ENCODE measurements at places on chromosomes 4 and X.

DNA sequence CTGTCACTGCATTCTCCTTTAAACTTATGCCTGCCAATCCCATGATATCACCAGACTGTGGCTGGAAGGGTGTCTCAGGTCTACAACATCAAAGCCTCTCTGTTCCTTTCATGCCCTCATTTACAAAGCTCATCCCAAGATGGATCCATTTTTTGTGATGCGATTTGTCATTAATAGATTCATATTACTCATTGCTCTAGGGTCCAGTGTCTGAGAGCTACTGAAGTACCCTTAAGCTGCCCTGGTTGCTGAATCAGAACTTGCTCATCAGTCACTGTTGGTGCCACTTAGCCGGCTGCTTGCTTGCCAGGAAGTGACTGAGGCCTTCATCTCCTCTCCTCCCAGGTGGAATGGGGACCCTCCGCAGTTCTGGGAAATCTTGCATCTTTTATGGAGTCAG is 395.5 kb upstream of the BOD1L1 start:
- no peak for DNase-seq

DNA sequence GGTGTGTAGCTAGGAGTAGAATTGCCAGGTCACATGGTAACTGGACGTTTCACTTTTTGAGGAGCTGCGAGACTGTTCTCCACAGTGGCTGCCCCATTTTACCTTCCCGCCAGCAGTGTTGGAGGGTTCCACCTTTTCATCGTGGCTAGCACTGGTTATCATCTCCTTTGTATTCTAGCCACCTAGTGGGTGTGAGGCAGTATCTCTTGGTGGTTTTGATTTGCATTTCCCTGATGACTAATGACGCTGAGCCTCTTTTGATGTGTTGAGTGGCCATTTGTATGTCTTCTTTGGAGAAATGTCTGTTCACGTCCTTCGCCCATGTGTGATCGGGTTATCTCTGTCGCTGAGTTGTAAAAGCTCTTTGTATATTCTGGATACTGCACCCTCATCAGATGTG is 10.6 kb downstream of the ABCD1 start:
- DNase-seq = no peak

GRCh38 chr4:17535906-17536305 is 20.9 kb downstream of the CLRN2 start:
- DNase-seq = no peak

- DNase-seq = no peak
These were observed 93.7 kb upstream of the TRPC3 start for GRCh38 chr4:122045533-122045932.

DNA sequence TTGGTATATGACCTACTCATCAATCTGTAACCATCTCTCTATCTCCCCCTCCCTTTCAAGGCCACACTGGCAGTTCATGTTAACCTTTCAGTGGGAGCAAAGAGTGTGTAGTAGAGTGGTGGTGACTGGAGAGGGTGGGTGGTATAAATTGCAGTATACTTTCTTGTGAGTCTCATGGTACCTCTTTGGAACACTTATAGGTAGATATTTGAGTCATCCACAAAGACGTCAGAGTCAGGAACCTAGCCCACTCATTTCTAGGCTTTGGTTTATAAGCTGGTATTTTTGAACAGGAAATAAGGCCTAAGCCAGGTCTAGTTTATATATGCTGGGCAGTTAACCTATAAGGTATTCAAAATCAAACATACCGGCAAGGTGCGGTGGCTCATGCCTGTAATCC is 36.3 kb downstream of the RLIM start:
- no peak for DNase-seq

DNA sequence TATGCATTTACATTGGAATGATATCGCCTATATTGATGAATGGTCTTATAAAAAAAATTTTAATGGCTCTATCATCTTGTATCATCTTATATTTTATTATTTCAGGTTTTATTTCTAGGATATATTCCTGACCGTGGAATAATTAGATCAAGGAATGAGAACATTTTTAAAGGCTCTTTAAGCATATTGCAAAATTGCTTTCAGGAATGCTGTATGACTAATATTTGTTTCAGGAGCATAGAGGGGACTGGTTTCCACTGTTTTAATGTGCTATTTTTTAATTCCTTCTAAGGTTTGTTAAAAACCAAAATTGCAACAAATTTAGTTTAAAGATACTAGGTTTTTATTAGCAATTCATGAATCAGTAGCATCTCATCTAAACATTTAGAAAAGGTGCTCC is 120.2 kb downstream of the BMPR1B start:
- no peak for DNase-seq

DNA sequence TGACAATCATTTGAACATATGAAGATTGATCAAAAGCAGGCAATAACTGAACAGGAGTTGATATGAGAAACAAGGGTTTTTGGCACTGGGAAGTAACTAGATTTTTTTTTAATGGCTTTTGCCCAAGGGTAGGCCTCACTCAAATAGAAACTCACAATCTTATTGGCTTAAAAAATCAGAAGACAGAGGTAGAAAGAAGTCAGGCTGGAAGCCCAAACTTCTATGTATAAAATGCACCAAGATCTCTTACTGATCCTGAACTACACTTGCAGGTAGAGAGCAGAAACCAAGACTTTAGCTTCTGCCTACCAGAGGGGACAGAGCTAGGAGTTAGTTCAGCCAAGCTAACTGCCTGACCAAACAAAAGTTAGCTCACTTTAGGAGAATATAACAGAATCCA is 74.9 kb downstream of the ADGRA3 start:
- DNase-seq = no peak

DNA sequence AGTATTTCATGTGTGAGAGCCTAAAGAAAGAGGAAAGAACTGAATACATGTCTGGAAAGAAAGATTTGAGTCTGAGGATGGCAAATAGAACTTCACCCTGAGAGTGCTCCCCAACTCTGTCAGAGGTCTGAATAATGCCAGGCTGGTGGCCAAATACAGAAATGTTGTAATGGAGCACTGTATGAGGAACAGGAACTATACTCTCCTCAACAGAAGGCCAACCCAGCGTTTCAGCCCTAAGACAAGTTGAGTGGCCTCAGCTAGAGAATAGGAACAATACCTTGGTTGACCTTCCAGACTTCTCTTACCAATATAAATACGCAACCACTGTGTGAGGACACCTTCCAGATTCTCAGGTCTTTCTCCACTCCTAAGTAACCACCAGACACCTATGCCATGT is 94.5 kb upstream of the STIM2 start:
- no peak for DNase-seq

DNA sequence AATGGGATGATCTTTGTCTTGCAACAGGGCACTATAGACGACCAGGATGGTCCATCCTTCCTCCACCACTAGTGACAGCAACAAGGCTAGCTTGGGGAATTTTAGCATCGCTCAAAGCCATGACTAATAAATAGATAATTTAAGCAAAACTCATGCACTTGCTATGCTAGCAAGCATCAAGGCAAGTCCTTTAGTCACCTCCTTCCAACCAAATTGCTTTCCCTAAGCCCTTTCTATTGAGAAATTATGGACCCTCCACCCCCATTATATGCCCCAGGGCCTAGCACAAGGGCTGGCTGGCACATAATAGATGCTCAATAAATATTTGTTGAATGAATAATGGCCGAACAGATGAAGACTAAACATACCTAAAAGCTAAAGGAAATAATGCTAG is 28.6 kb downstream of the SLC16A2 start:
- DNase-seq = no peak

DNA sequence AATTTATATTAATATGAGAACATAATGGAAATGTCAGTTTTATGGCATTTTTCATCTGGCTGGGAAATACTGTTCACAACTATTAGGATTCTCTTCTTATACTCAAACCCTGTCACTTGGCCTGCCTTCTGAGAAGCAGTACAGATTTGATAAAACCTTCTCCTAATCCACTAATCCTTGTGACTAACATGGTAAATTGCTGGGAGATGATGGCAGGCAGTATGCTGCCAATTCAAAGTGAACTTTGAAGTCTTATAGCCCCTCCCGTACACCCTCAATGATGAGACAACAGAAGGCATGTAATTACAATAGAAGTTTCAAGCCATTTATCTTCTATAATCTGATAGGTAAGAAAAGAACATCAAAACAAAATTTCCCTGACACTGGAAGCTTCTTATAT is 36.9 kb downstream of the PAQR3 start:
- no peak for DNase-seq

DNA sequence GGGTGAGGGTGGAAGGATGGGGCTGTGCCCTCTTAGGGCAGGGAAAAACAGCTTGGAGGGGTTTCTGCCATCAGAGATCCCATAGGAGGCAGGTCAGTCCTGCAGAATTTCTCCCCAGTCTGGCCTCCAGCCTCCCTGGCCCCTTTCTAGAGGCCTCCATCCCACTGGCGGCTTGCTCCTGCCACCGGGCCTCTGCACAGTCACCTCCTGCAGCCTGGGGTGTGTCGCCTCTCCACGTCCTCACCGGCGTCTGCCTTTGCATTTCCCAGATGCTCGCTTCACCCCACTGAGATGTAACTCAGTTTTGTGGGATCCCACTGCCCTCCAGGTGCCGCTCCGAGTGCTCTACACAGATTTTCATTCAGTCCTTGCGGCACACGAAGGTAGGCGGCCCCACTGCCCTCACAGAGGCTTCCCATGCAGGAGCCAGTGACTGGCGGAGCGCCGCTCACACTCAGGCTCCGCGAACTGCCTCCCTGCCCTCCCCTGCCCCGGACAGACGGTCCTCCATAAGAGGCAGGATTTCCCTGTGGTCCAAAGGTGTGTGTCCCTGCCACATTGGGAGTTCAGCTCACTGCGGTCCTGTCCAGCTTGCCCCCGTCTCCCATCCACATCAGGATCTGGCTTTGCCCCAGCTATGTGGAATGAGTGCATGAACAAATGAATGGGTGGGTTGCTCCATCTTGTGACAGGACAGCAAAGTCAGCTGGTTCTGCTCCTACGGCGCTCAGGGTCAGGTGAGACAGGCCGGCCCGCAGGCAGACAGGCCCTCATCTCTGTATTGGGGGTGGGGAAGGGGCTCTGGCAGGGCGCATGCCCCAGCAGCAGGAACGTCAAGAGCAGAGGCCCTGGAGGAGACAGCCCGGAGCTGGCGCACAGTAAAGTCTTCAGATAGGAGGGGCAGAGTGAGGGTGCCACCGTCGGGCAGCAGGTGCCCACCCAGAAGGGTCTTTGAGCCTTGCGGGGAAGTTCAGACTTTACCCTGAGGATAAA is 2.7 kb upstream of the TMEM271 start:
- DNase-seq = no peak

- DNase-seq = no peak
These were observed 38.4 kb downstream of the FAM193A start for GRCh38 chr4:2574863-2575262.

Measured in nucleus accumbens (tissue), 56 donors.